ENCODE measurements at places on chromosomes 6 and 20.

- DNase-seq: no peak
Observed at GRCh38 chr6:134512981-134513391, 195.1 kb upstream of the SGK1 start.

- no peak for DNase-seq
Observed at GRCh38 chr6:116563830-116564229, 7.5 kb upstream of the RWDD1 start.

- DNase-seq: peak; percentile 61
Observed at GRCh38 chr6:159931112-159931511, 37.8 kb upstream of the IGF2R start.

DNA sequence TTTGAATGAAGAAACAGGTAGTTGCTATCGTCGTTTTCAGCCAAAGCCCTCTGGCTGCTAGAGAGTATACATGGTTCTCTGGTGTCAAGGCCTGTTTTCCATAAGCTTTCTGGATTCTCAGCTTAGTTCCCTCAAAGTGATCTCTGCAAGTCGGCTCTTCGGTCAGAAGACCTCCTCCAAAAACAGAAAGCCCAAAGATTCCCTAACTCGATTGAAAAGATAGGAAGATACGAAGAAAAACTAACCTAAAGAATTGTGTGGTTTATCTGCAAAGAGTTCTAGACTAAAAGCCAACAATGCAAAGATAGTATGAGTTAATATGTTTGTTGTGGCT is 545 bp upstream of the ASCC3 start:
- DNase-seq: no peak

- no peak for DNase-seq
Observed at GRCh38 chr6:4139272-4139671, 3.9 kb upstream of the ECI2 start.

GRCh38 chr6:102402635-102403329 is 1009.3 kb downstream of the GRIK2 start:
- no peak for DNase-seq

GRCh38 chr20:23151885-23152284 is 65.8 kb upstream of the CD93 start:
- no peak for DNase-seq

GRCh38 chr6:84204011-84204410 is 23.4 kb downstream of the CEP162 start:
- no peak for DNase-seq

DNA sequence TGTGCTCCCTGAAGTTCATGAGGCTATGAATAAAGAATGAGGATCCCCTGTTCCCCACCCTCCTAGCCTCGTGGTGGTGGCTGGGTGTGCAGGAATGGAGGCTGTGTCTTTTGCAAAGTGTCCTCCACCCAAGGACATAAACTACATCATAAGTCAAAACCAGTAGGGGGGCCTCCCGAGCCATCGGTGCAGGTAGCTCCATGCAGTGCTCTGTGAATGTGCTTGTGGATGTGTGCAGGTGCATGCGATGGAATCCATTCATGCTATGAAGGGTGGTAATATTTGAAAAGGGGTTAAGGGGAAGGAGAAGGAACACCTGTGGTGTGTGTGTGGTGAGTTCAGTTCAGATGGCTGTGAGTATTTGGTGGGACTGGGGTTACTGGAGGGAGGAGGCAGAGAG is 197.3 kb downstream of the NRN1 start:
- no peak for DNase-seq

DNA sequence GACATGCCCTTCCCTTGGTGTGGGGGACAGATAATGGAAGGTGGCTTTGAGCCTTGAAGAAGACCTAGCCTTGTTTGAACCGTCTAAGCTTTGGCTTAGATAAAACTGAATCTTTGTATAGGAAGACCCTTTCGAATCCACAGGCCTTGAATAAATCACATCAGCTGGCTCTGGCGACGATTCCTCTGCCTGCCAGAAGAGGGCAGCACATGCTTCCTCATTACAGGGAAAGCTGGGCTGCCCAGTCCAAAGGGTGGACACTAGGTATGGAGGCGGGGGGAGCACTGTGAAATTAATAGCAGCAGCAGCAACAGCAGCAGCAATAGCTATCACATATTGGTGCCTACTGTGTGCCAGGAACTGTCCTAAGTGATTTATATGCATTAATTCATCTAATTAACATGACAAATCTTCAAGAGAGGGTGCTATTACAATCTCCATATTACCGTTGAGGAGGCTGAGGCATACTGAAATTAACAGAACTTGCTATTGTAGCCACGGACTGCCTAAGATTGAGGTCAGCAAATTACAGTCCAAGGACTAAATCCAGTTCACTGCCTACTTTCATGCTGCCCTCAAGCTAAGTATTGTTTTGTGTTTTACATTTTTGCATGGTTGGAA is 85.1 kb downstream of the CLIC5 start:
- peak; percentile 53 for DNase-seq

DNA sequence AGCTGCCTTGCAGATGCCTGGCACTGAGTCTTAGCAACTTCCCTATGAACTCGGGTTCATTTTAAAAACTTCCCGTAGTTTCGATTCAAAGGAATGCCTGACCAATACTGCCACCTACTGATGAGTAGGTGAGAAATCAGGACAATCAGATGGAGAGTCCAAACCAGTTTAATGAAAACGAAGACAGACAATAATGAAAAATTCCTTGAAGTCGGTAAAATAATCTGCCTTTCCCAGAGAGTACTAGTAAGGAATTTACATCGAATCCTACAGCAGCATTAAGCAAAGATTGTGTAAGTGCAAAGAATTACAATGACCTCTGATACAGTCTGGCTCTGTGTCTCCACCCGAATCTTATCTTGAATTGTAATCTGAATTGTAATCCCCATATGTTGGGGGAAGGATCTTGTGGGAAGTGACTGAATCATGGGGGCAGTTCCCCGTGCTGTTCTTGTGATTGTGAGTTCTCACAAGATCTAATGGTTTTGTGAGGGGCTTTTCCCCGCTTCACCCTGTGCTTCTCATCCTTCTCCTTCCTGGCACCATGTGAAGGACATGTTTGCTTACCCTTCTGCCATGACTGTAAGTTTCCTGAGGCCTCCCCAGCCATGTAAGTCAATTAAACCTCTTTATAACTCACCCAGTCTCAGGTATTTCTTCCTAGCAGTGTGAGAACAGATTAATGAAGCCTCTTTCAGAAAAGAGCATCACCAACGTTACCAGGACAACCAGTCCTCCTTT is 134.4 kb downstream of the ARHGAP18 start:
- DNase-seq: no peak

DNA sequence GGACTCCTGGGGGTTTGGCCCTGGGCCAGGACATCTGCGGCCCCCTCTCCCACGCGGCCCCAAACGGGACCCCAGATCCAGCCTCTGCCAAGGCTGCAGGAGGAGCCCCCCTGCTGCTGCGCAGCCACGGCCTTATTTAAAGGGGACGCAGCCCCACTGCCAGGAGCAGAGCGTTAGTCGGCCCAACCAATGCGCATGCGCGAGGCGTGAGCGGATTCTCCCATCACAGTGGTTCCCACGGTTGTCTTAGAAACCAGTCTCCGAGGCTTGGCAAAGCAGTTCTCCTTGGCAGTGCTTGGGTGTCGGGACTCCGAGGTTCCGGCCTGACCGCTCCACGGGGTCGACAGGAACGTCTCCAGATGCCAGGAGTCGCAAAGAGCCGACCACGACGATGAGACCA is 288.3 kb upstream of the ZNF337 start:
- peak; percentile 47 for DNase-seq

- no peak for DNase-seq
Observed at GRCh38 chr6:14089224-14089623, 28.3 kb upstream of the CD83 start.

DNA sequence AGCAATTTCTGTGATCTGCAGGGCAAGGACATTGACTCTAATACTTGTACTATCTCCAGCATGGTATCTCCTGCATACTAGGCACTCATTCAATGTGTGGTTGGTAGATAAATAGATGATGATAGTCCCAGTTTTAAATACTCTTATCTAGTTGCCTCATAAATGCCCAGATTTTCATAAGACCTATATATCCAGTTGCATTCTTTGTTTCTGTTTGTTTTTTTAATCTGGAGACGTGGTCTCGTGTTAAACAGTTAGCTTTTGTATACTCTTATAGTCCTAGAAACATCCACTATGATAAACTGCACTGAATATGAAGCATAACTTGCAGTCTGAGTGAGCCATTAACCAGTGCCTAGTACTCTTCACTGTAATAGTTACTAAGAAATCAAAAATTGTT is 35.5 kb upstream of the SUMO4 start:
- DNase-seq: no peak

- no peak for DNase-seq
Observed at GRCh38 chr6:89987830-89988229, 93.6 kb downstream of the GJA10 start.

DNA sequence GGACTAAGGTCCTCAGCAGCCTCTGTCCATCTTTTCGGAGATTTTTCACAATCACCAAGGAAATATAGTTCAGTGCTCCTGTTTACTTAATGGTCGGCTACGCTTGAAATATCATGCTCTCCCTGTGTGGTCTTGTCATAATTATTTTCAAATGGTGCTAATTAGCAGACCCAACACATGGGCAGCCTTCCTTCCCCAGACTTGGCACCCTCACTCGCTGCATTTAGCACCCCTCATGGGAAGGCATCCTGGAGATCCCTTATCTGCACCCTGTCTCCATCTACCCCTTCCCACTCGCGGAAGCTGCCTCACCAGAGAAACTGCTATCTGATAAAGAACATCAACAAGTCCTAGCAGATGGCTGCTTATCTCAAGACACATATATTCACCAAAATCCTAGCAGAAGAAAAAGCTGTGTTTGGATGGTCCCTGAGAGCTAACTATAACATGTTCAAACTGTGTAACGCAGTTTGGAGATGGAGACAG is 131.0 kb upstream of the ESR1 start:
- DNase-seq: no peak

DNA sequence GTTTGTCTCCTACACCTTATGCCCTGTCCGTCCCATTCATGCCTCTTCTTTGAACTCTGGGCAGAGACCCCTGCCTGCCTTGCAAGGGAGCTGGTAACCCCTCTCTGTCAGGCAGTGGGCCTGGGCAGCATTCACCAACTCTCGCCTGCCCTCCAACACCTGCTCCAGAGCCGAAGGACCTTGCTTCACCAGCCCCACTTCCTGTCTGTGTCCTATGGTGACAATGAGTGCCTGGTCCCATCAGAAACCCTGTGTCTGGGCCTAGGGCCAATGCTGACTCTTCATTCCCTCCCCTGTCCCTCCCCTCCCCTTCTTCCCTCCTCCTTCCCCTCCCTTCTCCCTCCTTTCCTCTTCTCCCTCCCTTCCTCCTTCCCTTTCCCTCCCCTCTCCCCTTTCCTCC is 22.8 kb upstream of the PCMTD2 start:
- no peak for DNase-seq

DNA sequence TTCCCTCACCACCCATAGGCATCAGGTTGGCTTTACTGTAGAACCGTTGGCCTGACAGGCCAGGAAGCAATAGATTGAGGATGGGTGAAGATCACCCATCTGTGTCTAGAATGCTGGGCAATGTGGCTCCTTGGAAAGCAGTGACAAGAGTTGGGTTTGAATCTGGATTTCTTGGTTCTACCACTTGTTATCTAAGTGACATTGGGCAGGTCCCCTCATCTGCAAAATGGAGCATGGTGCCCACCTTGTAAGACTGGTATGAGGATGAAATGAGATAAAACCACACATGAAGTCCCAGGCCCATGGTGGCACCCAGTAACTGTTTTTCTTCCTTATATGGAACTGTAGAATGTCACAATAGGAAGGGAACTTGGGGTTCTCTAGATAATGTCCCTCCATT is 22.6 kb upstream of the SIRPB2 start:
- DNase-seq: no peak

GRCh38 chr20:53626584-53626983 is 32.9 kb upstream of the ZNF217 start:
- DNase-seq: no peak

- no peak for DNase-seq
Observed at GRCh38 chr6:85065831-85066230, 301.4 kb upstream of the TBX18 start.

GRCh38 chr6:21437581-21437980 is 156.0 kb upstream of the SOX4 start:
- DNase-seq: no peak

- DNase-seq: no peak
Observed at GRCh38 chr20:44350567-44350966, 4.9 kb upstream of the HNF4A start.

- DNase-seq: no peak
Observed at GRCh38 chr20:5369629-5370028, 52.9 kb upstream of the PROKR2 start.

DNA sequence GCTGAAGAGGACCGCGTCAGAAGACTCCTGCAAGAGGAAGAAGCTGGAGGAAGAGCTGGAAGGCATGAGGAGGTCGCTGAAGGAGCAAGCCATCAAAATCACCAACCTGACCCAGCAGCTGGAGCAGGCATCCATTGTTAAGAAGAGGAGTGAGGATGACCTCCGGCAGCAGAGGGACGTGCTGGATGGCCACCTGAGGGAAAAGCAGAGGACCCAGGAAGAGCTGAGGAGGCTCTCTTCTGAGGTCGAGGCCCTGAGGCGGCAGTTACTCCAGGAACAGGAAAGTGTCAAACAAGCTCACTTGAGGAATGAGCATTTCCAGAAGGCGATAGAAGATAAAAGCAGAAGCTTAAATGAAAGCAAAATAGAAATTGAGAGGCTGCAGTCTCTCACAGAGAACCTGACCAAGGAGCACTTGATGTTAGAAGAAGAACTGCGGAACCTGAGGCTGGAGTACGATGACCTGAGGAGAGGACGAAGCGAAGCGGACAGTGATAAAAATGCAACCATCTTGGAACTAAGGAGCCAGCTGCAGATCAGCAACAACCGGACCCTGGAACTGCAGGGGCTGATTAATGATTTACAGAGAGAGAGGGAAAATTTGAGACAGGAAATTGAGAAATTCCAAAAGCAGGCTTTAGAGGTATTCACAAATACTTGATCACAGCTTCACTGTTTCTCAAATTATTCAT is 8.9 kb upstream of the SNRNP48 start:
- no peak for DNase-seq

DNA sequence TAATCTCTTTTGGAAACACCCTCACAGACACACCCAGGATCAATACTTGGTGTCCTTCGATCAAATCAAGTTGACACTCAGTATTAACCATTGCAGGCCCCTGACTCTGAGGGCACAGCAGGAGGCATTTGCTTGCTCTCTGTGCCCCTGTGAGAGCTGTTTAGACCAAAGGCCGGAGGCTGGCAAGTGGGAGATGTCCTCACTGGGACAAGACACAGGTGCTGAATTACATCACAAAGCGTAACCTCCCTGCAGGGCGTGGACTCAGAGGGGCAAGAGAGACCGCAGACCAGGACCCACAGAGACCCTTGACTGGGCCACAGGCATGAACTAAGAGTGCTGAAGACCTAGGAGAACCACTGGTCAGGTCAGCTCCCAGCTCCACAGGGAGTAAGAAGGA is at the start of gene CST8:
CST8 (plus strand) TSS at position 301 of the 400 bp plus-strand sequence. CDS start 551 bp downstream, outside the sequence.
- DNase-seq: no peak

- peak; percentile 23 for DNase-seq
Observed at GRCh38 chr20:56974499-56975250, 291.8 kb downstream of the BMP7 start.

GRCh38 chr6:152854086-152854795 is 103.6 kb downstream of the VIP start:
- no peak for DNase-seq
